ENCODE measurements at places on chromosomes 6 and 20.

DNA sequence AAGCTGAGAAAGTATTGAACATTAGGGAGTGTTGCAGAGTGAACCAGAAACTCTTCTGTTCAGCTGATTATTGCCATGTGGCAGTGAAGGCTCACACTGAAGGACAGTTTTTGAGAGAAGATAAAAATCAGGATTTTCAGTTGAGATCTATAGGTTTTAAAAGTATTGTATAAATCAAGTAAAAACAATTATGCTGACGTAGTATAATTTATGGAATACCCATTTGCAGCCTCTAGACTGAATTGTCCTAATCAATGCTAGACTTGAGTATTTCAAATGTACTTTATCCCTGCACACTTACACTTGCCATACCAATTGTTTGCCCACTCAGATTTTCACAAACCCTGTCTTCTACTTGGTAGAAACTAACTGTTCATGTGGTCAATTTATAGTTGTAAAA lies 245.8 kb downstream of the FRK start:
- DNase-seq: no peak

DNA sequence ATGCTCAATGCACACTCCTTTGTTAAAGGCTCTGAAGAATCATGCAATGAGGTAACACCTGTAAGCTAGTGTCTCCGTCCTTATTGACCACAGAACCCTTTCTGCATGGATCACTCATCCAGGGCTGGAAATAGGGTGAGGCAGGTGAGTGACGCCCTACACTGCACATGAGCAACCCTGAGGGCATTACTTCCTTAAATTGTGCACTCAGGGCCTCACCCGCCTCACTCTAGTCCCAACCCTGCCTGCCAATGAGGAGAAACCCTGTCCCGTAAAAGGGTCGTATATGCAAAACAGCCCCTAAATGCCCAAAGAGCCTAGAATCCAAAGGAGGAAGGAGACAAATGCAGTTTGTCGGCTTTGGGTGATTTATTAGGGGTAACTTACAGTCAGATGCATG lies 33.6 kb upstream of the NOP56 start:
- DNase-seq: no peak

- no peak for DNase-seq
Measured at GRCh38 chr6:145468534-145468933, 266.8 kb downstream of the EPM2A start.

- no peak for DNase-seq
Measured at GRCh38 chr6:55023230-55023629, 151.1 kb upstream of the HCRTR2 start.

DNA sequence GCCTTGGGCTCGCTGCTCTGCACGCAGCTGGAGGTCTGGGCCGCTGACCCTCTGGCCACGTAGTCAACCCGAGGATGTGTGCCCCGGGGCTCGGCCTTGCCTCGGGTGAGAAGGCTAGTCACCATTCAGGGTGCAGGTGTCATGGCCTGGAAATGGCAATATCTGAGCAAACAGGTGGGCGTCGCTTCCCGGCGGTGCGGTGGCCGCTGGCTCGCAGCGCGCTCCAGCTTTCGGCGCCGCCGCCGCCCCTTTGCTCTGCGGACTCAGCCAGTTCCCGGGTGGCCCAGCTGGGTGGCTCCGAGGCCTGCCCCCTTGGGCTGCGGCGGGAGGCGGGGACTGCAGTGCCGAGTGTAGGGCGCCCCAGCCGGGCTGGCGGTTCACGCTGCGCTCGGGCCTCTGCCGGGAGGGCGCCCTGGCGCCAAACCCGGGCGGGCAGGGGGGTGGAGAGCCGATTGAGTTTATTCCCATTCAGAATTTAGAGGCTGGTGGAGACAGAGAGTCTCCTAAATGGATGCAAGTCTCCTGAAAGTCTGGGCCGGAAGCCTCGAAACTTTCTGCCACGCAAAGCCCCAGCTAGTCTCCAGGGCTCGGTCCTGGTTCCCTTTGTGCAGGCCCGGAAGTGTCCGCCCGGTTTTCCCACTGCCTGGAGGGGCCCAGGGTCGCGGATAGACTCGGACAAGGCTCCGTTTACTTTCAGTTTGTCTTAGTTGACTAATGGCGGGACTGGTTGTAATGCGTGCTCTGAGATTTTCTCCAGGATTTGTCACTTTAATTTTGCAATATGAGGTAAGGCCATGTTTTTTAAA lies 11.3 kb upstream of the TFAP2A start:
- peak; percentile 84 for DNase-seq

DNA sequence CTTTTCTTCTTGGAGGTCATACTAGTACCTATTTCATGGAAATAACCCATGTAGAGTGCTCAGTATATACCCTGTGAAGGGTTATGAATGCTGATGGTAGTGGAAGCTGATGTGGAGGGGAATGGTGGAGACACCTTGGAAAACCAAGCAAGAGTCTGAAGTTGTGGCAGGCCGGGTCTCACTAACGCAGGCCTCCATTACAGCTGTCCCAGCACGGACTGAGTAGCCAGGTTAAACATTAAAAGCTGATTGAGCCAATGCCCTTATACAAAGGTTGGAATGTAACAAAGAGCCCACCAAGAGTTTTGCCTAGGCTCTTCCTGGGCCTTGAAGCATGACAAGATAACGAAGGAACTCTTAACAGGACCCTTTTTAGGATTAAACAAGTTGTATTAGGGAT lies 2.1 kb upstream of the PCMTD2 start:
- DNase-seq: no peak

DNA sequence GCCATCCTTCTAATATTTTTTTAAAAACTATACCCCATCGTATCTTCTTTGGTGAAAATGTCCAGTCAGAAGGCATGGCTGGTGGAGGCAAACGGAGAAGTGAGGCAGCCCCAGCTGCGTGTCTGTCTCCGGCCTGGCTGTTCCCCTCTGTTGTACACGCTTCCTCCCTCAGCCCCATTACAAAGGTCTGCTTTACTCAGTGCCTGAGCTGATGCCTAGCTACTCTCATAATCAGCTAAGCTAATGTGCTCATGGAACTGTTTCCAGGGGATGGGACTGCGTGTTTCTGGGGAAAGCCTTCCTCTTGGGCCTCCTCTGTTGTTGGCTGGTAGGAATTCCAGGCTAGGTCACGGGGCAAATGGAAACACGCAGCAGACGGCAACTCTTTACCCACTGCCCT lies 67.3 kb downstream of the PPP1R3G start:
- no peak for DNase-seq

Data from Calu3 (cell line).